ENCODE measurements at places on chromosomes 13 and 19.

DNA sequence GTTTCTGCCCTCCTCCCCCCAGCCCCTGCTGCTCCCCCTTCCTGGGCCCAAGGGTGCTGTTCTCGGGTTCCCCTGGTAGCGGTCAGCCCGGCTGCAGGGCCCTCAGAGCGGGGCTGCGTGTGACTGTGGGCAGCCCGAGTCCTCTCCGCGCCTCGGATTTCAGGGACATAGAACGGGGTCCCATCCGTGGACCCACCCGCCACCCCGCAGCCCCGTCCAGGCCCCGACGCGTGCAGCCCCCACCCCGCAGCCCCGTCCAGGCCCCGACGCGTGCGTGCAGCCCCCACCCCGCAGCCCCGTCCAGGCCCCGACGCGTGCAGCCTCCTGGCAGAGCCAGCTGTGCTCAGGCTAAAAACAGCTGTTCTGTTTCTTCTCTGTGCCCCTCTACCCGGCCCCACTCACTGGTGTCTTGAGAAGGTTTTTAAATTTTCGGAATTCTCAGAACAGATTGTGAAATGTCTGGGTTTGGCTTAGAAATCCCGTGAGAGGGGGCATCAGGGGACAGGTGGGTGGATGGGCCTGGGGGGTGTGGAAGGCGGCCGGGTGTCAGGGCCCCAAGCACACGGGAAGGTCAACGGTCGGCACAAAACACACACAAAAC is 5.5 kb upstream of the PRTN3 start:
- no peak for DNase-seq

- DNase-seq: no peak
Observed at GRCh38 chr13:49667773-49668172, 23.5 kb downstream of the EBPL start.

GRCh38 chr19:48372904-48373303 is 8.7 kb downstream of the SYNGR4 start:
- DNase-seq: no peak

DNA sequence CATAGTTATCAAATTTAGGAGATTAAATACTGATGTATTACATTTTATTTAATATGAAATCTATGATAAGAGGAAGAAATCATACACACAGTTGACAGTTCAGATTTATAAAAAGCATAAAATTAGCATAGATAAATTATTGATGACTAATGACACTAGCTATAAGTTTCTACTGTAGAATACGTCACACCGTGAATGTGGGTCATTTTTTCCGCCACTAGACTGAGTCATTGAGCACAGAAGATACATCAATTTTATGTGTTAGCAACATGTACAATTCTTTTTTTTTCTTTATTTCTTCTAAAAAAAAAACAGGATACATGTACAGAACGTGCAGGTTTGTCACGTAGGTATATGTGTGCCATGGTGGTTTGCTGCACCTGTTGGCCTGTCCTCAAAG is 22.2 kb downstream of the AP2S1 start:
- no peak for DNase-seq

GRCh38 chr13:21246761-21247452 is 70.4 kb downstream of the MRPL57 start:
- no peak for DNase-seq

GRCh38 chr19:4910594-4911281 is 1.4 kb downstream of the UHRF1 start:
- no peak for DNase-seq

DNA sequence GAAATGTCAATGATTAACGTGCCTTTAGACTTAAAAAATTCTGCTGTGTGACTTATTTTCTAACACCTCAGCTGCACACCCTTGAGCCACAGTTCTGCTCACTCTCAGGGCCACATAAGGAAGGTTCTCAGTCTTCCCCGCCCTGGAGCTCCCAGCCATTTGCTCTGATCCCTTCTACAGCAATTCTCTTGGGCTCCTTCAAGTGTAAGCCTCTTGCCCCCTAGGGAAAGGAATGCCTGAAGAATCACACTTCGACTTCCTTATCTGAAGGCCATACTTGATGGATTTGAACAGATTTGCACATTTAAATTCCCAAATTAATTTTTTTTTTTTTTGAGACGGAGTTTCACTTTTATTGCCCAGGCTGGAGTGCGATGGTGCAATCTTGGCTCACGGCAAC is 44.2 kb downstream of the RASA3 start:
- no peak for DNase-seq

- DNase-seq: no peak
Observed at GRCh38 chr13:98305670-98306069, 128.6 kb upstream of the RNF113B start.

GRCh38 chr13:94063096-94063495 is 416.4 kb downstream of the DCT start:
- no peak for DNase-seq

GRCh38 chr19:3879656-3880055 is 829 bp upstream of the ATCAY start:
- no peak for DNase-seq

DNA sequence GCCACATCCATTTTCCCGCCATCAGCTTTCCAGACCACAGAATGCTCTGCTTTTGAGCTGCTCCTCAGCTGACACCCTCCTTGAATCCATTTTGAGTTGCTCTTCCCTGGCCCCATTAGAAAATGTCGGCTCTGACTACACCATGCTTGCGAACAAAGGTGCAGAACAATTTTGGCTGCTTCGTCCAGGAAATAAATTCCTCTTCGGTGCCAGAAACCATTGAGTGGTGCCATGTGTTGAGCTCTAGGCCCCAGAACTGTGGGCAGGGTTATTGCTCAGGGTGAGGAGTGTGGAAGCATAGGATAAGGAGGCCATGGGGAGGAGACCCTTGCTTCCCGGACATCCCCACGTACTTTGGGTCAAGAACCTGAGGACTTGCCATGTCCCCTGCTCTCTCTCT is 52.1 kb downstream of the NFIX start:
- no peak for DNase-seq

DNA sequence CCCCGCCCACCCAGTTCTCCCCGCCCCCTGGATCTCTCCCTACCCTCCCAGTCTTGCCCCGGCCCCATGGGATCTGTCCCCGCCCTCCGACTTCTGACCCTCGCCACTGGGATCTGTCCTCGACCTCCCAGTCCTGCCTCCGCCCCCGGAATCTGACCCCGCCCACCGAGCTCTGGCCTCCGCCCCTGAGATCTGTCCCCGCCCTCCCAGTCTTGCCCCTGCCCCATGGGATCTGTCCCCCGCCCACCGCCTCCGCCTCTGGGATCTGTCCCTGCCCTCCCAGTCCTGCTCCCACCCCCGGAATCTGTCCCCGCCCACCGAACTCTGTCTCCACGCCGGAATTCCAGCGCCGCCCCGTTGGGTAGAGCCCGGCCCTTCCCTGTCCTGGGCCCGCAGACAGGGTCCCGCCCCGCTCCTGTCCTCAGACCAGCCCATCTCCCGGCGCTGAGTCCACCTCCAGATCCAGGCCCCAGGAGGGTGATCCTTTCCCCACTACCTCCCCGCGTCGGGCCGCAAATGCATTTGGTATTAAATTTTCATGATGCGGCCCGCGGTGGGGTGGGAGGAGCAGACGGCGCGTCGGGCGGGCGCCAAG is 1.5 kb upstream of the SLC17A7 start:
- no peak for DNase-seq

- no peak for DNase-seq
Observed at GRCh38 chr13:51793570-51794271, 10.2 kb downstream of the DHRS12 start.

GRCh38 chr19:46720503-46721239 is 3.8 kb upstream of the PRKD2 start:
- no peak for DNase-seq

GRCh38 chr13:51599444-51600176 is 15.3 kb downstream of the WDFY2 start:
- no peak for DNase-seq

All from stimulated activated CD4-positive, alpha-beta T cell treated with anti-CD3 and anti-CD28 coated beads, Interleukin-1b, Interleukin-23, amount 100 ng/mL, for 1 hour (primary cell).